LoVo (cell line): ENCODE measurements at places on chromosomes 7 and 10.
A peak's percentile ranks its signal among the peaks of the same experiment; 100 is the strongest.

DNA sequence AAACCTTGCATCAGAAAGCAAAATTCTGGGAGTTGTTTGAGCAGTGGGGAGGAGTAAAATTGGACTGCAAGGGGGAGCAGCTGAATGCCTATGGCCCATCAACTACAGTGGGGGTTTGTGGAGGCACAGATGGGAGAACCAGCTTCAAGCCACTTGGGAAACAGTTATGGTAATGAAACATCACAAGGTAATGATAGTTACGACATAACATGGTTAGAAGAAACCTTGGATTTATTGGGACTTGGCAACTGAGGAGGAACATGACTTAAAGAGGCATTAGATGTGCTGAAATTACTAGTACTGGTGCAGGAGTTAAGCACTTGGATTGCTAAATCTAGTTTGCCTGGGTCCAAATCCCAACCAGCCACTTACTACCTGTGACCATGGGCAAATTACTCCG lies 868.4 kb downstream of the KCNMA1 start:
- no peak for DNase-seq

- DNase-seq = no peak
Measured at GRCh38 chr10:116791241-116791640, 48.9 kb upstream of the HSPA12A start.

DNA sequence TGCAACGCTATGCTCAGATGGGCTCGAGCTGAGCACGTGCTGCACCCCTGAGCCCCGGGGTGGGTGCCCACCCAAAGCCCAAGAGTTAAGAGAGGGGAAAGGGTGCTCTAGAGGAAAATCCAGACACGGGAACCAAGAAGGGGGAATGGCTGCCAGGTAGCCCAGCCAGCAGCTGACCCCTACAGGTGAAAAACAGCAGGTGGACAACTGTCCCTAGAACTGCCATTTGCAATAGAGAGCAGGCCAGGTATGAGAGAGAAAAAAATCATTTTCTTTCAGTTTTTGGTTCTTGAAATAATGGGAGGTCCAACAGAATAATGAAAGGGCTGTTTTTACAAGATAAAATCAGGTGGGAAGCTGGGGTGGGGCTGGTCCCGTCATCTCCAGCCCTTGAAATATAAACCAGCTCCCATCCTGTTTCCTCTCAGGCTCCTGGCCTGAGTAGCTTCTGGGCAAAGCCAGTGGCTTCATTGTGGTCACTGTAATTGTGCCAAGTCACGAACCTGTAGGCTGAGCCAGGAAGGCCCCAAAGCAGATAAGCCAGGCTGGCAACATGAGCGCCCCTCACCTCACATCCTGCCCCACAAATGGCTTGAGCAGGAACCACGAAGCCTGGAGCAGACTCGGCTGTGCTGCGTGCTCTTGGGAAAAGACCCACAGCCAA lies 257.8 kb downstream of the SNX10 start:
- peak; percentile 88 for DNase-seq

- no peak for DNase-seq
Measured at GRCh38 chr7:158056761-158057160, 530.9 kb downstream of the PTPRN2 start.
